ENCODE measurements at places on chromosomes 11 and 22.

DNA sequence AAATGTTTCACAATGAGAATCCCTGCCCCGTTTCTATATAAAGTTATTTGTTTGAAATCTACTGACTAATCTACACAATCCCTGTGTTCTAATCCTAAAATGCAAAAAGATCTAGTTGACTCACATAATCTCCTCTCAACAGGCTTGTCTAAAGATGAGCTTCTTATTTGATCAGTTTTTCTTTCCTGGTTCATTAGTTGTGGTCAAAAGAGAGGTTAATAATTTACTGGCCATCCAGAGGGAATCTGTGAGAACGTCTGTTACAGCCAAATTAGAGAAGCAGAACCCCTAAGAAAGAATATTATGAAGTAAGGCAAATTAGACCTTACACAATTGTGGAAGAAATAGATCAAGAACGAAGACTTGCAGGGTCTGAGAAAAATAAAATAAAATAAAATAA is 173.7 kb upstream of the ANO3 start:
- no peak for DNase-seq

GRCh38 chr11:32538804-32539203 is 44.8 kb upstream of the EIF3M start:
- DNase-seq = no peak

- no peak for DNase-seq
These were observed 306.8 kb upstream of the DDI1 start for GRCh38 chr11:103729617-103730016.

GRCh38 chr22:28560046-28560742 is 119.4 kb downstream of the TTC28 start:
- no peak for DNase-seq

- DNase-seq = no peak
These were observed 27.2 kb upstream of the MS4A8 start for GRCh38 chr11:60672255-60672654.

All from CD4-positive, alpha-beta T cell treated with Interleukin-15 for 4 hours (primary cell).